ENCODE measurements at places on chromosomes 4 and X.

DNA sequence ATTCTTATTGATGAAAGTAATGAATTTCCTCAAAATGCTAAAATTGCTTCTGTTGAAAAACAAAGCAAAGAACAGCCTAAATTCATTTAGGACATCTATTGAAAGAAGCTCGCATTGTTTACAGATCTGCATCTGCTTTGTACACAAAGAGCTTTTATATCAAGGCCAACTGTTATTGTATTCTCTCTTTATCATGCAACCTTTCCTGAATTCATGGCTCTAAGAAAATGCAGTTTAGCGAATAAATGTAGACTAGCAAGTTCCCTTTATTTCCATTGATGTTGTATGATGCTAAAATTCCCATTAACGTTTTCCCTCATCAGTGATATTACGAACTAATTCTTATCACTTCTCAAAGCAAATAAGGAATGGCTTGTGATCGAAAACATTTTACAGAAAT is 446.3 kb downstream of the MID1IP1 start:
- no peak for DNase-seq

DNA sequence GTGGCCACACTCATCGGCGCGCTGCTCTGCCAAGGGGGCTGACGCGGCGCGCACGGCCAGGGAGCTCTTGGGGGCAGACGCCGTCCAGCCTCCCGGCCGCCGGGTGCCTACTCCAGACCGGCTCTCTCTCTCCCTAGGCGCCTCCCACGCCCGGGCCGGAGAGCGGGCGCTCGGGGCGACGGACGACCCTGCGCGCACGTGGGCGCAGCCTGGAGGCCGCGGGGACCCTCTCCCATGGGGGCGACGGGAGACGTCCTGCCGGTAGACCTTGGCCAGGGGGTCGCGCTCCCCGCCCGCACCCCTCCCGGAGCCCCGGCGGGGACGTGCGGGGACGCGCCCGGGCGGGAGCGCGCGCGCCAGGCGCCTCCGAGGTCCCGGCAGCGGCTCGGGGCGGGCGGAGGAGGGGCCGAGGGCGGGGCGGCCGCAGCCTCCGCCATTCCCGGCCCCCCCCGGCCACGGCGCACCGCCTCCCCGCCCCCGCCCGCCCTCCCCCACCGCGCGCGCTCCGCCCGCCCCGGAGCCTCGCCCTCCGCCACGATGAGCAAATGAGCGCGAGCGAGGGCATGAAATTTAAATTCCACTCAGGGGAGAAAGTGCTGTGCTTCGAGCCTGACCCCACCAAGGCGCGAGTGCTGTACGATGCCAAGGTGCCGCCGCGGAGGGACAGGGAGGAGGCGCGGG is at the start of gene MSL3:
Gene MSL3 (plus strand): TSS at position 519 of the 681 bp plus-strand sequence. CDS start 27 bp downstream, at position 546.
- DNase-seq, result peak; percentile 62

- no peak for DNase-seq
Measured at GRCh38 chrX:66163849-66164411, at the start of gene HEPH. Gene HEPH (plus strand): TSS chrX:66164247. CDS start chrX:66170571, 6,324 bp downstream.

- DNase-seq, result no peak
Measured at GRCh38 chr4:24000470-24000831, 110.6 kb upstream of the PPARGC1A start.

DNA sequence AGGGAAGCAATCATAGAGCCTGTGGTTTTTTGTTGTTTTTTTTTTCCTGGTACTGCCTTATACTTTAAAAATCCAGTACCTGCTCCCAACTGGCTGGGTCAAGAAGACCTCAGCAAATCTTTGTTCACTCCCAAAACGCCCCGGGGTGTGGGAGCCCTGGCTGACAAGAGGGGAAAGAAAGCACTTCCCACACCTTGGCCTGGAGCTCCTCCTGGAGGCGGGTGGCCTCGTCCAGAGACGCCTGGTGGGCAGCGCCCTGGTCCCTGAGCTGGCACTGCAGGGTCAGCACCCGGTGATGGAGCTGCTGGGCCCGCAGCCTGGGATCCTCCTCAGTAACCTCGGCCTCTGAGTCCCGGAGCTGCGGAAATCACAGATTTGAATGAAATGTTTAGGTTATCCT is 38.2 kb downstream of the C4orf50 start:
- DNase-seq, result no peak

DNA sequence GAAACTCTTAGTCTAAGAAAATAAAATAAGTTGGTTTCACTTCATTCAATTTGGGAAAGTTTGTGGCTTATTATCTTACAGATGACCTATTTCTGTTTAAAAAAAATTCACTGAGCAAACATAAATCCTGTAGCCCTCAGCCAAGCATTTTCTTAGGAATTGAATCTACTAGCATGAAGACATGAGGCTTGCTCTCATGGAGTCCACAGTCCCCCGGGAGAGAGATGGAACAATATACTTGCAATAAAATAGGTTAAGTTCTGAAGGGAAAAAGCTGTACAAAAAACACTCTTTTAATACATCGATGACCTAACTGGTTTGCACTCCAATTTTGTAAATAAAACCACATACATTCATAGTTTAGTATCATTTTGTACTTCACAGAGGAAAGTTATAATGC is 642.6 kb upstream of the FAM241A start:
- DNase-seq, result no peak

GRCh38 chr4:89301902-89302301 is 5.7 kb downstream of the GPRIN3 start:
- no peak for DNase-seq

- DNase-seq, result no peak
Measured at GRCh38 chr4:159504684-159505083, 401.8 kb downstream of the RAPGEF2 start.

- DNase-seq, result no peak
Measured at GRCh38 chr4:138992676-138993075, 22.9 kb upstream of the NOCT start.

DNA sequence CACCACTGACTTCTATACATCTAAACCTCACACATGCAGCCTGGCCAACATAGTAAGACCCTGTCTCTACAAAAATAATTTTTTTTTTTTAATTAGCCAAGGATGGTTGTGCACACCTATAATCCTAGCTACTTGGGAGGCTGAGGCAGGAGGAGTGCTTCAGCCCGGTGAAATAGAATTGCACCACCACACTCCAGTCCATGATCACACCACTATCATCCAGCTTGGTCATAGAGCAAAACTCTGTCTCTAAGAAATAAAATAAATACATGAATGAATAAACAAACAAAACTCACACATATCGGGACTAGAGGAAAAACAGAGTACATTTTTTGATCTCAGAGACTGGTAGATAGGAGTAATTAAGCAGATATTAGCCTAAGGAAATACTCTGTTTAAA is 66.6 kb upstream of the PDE5A start:
- no peak for DNase-seq

DNA sequence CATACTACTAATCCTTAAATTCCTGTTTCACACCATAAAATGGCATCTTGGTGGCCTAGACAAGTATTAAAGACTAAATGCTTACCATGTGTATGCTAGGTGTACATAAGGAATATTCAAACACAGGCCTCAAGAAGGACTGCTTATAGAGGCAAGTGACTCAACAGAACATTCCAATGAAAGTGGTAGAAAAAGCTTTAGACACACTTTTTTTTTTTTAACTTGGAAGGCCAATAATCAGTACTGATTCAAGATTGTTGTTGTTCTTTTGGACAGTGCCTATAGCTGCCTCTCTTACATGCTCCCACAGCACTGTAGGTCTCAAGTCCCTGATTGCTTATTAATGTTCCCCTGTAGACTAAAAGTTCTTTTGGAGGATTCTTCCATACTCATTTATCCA is 77.6 kb downstream of the FBXL5 start:
- peak; percentile 44 for DNase-seq

DNA sequence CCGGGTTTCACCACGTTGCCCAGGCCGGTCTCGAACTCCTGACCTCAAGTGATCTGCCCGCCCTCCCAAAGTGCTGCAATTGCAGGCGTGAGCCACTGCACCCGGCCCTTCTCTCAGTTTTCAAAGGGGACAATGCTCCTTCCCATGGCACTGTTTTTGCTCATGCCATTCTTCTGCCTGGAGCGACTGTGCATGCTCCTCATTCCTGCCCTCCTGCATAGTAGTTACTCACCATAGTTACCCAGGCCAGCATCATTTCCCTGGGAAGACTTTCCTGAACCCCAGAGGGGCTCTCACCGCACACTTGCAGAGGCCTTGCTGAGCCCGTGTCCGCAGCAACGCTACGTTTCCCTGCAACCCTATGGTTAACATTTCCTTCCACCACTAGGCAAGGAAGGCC is 3.3 kb upstream of the CXCL9 start:
- DNase-seq, result no peak

- no peak for DNase-seq
Measured at GRCh38 chr4:76897536-76898384, at the start of gene SOWAHB. Gene SOWAHB (minus strand): TSS chr4:76898144. CDS start chr4:76897849, 295 bp downstream.

DNA sequence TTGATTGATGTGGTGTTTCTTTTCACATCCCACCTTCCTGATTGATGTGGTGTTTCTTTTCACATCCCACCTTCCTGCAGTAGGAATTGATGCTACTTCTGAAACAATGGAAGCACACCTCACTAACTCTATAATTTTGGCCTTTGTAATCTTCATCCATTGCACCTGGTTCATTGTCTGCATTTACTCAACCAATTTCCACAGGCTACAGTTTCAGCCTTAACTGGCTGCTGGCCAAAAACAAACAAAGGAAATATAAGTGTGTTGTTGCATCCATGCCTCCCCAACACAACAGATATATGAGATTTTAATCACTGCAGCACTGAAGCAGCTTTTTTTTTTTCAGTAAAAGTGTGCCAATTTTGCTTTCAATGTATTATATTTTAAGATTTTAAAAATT is 867.6 kb upstream of the PCDH7 start:
- DNase-seq, result no peak

- DNase-seq, result no peak
Measured at GRCh38 chr4:121721700-121722099, 24.9 kb upstream of the ANXA5 start.

GRCh38 chr4:174317531-174317930 is 33.8 kb downstream of the CEP44 start:
- DNase-seq, result no peak

- no peak for DNase-seq
Measured at GRCh38 chr4:26162101-26162500, 158.7 kb upstream of the RBPJ start.

DNA sequence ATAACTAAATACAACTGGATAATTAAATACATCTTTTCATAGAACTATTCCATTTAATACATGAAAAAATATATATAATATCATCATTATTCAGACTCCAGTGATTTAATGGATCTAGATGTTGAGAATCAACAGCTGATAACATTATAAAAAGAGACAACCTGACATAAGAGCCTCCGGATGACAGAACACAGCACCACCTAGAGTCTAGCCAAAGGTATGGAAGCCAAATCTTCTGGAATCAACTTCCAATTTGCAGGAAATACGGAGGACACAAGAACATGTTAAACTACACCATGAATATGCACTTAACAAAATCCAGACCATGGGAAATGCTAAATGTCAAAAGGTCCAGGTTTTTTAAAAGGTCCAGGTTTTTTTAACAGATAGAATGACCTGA is 55.0 kb downstream of the LRBA start:
- DNase-seq, result peak; percentile 40

DNA sequence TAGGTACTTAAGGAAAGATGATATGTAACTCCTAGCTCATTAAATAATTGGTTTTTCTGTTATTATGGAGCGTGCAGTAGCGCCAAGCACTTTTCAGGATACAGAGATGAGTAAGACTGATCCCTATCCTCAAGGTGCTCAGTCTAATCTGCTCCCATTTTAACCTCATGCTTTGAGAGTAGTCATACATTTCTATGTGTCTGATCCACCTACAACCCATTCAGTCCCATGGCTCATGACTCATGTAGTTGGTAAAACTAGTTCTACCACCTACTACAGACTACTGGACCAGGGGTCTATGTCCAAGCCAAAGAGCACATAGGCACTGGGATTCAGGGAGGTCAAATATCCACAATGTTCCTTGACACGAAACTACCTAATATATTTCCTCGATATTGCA is 60.8 kb downstream of the TMEM154 start:
- no peak for DNase-seq

GRCh38 chr4:113349430-113349829 is 300.0 kb downstream of the ANK2 start:
- no peak for DNase-seq

DNA sequence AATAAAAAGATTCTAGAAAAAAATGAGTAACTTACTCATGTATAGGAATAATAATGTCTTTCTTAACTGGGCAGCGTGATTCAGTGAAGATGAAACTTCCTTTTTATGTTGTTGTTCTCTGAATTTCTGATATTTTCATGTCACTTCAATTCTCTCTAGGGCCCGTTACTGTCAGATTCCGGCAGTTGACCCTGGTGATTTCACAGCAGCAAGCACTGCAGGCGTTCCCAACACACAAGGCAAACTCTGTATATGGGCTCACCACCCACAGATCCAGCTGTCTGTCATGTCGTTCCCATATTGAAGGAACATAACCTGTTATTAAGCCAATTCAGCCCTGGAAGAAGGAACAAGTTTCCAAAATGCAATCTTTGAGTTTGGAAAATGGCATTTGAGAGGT is 288.3 kb upstream of the GALNTL6 start:
- no peak for DNase-seq

DNA sequence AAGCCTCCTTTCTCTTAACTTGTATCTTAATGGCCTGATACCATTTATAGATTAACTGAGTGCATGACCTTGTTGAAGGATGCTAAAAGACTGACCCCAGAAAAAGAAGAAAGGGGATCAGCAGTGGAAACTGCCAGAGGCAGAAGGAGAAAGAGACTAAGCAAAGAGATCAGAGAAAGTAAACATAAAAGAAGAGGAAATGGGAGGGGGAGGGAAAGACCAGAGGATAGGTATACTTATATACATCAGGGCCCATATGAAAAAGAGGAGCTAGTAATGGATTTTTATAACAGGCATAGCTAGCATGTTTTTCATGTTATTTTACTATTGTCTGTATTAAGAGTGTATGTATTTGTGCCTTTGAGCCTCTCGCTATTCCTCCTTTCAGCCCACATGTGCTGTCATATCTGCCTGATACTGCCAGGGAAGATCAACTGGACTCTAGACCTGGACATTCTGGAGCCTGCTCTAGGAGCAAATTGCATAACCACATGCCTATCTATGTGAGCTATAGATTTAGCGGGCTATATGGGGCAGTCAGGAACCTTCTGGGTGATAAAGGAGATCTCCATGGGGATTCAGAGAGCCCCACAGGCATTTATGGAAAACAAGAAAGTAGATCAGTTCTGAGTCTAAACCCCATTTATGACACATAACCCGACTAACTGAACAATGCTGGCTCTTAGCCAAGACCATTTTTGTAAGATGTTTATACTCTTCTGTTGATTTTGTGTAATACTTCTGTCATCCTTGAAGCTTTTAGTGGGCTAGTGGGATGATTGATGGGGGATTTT is 13.4 kb upstream of the SNX12 start:
- DNase-seq, result no peak

DNA sequence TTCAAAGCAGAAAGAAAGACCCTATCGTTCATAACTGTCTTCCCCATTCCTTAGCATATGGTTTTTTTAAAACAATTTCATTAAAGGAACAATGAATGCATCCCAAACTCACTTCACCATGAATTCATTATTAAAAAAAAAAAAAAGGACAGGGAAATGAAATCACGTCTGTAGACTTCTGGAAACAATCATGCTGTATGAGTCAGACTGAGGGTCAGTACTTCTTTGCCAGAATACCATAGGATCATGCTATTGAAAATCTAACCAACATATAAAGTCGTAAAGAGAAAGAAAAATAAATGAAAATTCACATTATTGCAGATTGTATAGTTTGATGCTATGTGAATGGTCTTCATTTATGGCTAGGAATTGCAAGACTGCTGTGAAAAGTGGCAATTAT is 144.4 kb downstream of the PCDH18 start:
- DNase-seq, result peak; percentile 21
